ENCODE measurements at places on chromosomes 6 and 20.

GRCh38 chr6:36820700-36821580 is 18.3 kb downstream of the CPNE5 start:
- no peak for DNase-seq

GRCh38 chr6:119276211-119276610 is 73.3 kb downstream of the MAN1A1 start:
- DNase-seq: no peak

GRCh38 chr6:21263531-21264287 is 329.8 kb upstream of the SOX4 start:
- no peak for DNase-seq

- no peak for DNase-seq
These were observed 61.1 kb downstream of the HMGN3 start for GRCh38 chr6:79173378-79173777.
